ENCODE measurements at places on chromosomes 4 and X.

- DNase-seq = no peak
Observed at GRCh38 chrX:10282490-10282889, 125.7 kb downstream of the CLCN4 start.

- no peak for DNase-seq
Observed at GRCh38 chr4:185016946-185017758, 1.1 kb upstream of the HELT start.

DNA sequence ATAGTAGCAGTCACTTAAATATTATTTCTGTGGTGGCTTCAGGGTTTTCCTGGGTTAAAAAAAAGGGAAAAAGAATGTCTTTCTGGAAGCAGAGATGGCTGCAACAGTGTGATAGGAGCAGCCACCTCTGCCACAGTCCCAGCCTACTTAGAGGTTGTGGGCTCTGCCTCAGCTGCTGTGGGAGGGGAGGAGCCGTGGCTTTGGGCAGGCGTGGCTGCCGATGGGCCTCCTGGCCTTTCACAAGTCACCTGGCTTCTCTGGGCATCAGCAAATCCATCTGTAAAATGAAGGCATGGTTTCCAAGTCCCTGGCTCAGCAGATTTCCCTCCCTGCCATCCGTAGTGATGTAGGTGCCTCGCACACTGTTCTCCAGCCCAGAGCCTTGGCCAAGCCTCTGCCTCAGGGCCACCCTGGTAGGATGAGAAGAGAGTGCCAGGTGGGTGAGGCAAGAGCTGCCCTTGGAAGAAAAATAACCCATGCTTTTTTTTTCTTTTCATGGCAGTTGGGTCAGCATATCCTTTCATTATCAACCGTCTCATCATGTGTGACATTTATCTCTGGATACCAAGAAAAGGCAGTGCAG, 66.1 kb downstream of the PTTG2 start:
- DNase-seq = no peak

- no peak for DNase-seq
Observed at GRCh38 chrX:99798936-99799335, 611.1 kb downstream of the PCDH19 start.

DNA sequence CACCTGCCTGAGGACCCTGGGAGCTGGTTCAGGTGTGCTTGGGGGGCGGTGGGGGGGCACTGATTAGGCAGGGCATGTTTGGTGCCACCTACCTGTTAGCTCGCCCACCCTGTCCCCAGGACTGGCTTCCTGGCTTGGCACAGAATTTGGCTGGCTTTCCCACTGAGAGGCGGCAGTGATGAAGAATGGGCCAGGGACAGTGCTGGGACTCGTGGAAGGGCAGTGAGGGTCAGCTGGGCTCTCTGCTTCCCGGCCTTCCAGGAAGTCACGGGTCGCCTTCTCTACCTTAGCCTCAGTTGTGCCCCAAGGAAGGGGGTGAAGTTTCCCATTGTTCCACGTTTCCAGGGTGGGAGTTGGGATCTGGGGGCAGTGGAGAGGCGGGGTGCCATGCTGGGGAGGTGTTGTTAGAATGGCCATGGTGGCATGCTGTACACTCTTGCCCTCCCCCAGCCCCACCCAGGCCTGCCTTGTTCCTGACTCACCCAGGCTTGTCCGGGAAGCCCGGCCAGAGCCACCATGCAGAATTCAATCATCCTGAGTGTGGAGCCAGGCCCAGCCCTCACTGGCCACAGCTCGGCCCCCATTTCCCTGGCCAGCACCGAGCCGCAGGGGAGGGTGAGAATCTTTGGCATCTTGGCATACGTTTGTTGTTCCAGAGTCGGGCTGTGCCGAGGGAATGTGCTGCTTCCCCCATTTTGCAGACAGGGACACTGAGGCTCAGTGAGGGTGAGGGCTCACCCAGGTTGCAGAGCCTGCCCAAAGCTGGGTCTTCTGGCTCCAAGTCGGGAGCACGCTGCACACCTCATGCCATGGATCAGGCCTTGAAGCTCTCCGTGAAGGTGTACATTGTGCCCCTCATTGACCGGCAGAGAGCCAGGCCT, 21.9 kb upstream of the GPR78 start:
- no peak for DNase-seq

GRCh38 chr4:127007305-127007704, 625.5 kb upstream of the INTU start:
- DNase-seq = no peak

GRCh38 chr4:94976371-94977011, 218.7 kb downstream of the BMPR1B start:
- no peak for DNase-seq

DNA sequence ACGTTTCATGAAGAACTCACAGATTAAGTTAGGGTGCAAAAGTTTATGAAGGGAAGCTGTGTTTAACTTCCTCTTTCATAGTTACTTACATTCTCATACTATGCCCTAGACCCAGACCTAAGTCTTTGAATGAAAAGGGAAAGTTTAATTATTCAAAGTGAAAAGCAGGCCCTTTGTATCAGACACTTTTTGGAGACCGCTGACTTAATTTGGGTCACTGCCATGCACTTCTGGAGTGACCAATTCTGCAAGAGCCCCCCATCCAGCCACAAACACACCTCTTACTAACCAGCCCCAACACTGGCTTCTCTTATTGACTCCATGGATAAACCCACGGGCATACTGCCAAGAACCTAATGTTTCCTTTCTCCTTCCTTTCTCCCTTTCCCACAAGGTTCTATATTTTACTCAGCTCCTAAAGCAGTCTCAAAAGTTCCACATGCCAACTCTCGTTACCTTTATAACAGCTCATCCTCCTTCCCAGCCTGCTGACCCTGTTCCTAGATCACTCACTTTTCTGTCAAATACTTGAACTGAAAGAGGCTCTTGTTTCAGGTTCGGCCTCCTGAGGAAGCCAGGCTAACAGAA, 34.5 kb downstream of the ABCE1 start:
- no peak for DNase-seq

GRCh38 chr4:744212-744841, 38.7 kb downstream of the PCGF3 start:
- DNase-seq = no peak
